ENCODE measurements at places on chromosomes 1 and 21.
A peak's percentile ranks its signal among the peaks of the same experiment; 100 is the strongest.

GRCh38 chr1:226990133-226990716 lies 50.1 kb downstream of the COQ8A start:
- DNase-seq = no peak

- no peak for DNase-seq
These were observed 163.6 kb upstream of the C1orf21 start for GRCh38 chr1:184223216-184223615.

- no peak for DNase-seq
These were observed 4.6 kb upstream of the LHX8 start for GRCh38 chr1:75129660-75129982.

DNA sequence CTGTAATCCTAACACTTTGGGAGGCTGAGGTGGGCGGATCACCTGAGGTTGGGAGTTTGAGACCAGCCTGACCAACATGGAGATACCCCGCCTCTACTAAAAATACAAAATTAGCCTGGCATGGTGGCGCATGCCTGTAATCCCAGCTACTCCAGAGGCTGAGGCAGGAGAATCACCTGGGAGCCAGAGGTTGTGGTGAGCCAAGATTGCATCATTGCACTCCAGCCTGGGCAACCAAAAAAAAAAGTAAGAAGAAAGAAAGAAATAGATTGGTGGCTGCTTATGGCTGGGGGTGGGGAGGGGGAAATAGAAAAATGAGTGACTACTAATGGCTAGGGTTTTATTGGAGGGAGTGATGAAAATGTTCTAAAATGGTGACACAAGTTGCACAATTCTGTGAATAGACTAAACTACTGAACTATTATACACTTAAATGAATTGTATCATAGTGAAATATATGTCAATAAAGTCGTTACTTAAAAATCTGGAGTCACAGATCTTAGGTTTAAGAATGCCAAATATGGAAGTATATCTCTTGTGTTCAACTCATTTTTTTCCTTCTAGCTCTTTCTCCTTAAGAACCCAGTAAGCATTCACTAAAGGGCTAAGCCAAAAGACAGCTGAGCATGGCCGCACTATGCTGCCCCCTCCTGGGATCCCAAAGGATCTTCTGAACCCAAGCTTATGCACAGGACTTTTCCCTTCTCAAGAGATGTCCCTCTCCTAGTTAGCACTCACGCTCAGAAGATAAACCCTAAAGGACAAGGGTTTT lies 3.2 kb upstream of the NPL start:
- DNase-seq = peak; percentile 56

DNA sequence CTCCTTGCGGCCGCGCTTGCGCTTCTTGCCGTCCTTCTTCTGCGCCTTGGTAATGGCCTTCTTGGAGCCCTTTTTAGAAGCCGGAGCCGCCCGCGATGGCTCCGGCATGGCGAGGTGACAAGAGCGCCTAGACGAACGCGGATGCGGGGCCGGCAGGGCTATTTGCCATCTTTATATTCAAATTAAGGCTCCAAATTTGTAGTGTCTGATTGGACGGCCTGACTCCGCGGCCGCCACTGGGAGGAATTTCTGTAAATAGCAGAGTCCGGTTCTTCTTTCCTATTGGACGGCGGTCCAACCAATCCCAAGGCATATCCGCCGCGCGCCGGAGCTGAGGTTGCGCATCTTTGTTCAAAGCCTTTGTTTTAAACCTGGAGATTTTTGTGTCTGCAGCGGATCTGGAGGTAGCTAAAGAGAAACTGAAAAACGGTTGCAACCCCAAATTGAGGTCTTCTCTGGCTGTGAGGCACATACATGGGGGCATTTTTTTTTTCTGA lies 22.6 kb upstream of the RNF187 start:
- peak; percentile 71 for DNase-seq

DNA sequence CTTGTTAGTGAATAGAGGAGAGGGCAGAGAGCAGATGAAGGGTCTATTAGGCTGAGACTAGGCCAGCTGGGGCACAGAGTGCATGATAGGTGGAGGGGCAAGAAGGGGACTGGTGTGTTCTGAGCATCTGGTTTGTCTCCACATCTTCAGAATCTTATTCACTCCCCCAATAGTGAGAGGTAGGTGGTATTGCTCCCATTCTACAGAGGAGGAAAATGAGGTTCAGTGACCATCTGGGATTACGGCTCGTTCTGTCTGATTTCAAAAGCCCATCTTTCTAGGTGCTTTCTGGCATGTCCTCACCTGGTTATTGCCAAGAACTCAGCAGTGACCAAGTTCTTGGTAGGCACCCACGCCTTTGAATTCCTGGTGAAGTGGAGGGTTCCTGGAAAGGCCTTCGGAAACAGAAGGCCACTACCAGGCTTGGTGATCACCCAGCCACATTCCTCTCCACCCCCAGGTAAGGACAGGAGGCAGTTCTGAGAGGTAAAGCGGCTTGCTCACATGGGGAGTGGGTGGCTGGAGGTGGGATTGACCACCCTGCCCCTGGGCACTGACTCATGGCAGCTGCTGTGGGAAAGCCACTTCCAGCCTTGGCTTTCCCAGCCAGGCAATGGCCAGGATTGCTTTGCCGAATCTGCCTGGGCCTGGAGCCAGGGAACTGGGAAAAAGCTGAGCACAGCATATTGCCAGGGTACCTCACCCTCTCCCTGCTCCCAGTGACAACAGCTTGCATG lies 18.8 kb upstream of the CITED4 start:
- no peak for DNase-seq

- no peak for DNase-seq
These were observed 25.6 kb downstream of the ALPL start for GRCh38 chr1:21534674-21535378.

GRCh38 chr1:34851431-34852105 lies 8.0 kb downstream of the SMIM12 start:
- DNase-seq = no peak

DNA sequence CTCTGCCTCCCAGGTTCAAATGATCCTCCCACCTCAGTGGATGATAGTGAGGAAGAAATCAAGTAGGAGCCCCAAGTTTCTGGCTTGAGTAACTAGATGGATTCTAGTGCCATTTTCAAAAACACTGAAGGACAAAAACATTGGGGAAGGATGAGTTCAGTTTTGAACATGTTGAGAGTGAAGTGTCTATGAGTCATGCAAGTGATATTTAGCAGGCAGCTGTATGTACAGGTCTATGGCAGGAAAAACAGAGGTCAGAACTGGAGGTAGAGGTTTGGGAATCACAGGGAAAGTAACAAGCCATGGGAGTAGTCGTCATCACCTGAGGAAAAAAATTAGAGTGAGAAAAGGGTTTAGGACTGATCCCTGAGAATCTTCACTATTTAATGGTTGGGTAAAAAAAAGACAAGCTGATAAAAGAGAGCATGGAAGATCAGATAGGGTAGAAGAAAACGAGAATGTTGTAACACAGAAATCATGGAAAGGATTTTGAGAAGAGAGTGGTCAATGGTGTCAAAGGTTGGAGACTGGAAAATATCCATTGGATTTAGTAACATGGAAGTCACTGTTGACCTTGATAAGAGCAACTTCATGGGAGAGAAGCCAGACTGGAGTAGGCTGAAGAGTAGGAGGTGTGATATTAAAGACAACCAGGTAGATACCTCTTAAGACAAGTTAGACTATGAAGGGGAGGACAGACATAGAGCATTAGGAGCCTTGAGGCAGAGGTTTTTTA lies 53.1 kb downstream of the DIPK1A start:
- DNase-seq = no peak

DNA sequence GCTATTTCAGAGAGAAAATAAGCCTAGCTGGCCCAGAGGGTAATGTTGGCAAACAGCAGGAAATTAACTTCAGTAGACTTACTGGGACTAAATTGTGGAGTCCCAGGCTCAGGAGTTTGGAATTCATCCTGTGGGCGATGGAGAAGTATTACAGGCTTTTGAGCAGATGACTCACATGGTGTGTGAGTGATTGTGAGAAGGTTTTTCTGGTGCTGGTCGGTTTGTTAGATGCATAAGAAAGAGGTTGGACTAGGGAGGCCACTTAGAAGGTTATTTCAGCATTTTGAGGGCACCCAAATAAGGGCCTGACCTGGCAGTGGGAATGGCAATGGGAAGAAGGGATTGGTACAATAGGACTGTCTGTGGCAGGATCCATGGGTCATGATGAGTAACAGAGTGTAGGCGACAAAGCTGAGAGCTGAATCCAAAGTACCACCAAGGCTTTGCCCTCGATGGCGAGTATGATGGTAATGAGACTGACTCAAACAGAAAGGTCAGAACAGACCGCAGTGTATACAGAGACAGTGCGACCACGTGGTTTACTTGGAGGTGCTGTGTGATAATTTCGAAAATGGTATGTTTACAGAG lies 69.2 kb upstream of the KIF26B start:
- no peak for DNase-seq

GRCh38 chr1:27296773-27297291 lies 25.1 kb upstream of the TMEM222 start:
- peak; percentile 79 for DNase-seq

GRCh38 chr1:101652484-101652883 lies 344.2 kb downstream of the OLFM3 start:
- no peak for DNase-seq

DNA sequence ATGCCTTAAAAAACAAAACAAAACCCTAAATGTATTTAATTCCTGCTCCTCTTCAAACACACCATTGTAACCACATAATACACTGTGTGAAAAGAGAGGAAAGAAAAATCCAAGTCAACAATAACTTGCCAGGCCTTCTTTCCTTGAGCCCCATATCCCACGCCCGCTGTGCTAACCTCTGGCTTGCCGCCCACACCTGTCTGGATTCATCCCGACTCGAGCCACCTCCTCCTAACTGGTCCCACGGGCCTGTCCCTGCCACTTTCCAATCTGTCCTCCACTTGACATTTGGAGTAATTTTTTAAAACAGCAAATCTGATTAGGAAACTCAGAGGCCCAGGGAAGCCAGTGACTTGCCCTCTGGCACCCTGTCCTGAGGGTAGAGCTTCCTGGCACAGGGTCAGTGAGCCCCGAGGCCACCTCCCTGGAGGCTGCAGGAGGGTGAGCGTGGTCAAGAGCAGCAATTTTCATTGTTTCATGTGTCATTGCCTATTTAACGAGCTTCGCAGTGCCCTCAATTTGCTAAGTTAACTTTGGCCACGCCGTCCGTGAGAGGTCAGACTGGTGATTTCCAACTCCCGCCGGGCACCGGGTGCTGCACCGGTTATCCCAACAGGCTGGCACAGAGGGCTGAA lies 54.1 kb downstream of the B3GALT5 start:
- DNase-seq = no peak

DNA sequence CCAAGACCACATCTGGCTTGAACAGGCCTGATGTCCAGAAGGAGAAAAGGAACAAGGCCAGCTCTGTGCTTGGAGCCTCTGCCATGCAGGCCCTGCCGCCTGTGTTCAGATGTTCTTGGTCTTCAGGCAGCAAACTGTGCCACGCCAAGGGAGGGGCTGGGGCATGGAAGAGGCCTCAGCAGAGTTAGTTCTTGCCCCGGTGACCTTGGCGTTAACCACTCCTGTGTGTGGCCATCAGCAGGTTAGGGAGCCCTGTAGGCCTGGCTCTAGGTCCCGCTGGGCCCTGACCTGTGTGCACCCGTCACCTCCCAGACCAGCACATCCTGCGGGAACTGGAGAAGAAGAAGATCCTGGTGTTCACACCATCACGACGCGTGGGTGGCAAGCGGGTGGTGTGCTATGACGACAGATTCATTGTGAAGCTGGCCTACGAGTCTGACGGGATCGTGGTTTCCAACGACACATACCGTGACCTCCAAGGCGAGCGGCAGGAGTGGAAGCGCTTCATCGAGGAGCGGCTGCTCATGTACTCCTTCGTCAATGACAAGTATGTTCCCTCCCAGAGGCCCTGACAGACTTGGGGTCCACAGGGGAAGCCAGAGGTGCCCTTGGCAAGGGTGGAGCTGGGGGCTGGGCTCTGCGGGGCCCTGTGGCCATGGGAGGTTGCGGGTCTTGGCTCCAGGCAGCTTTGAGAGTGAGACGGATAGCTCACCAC lies 7.1 kb downstream of the ZC3H12A start:
- DNase-seq = peak; percentile 51

DNA sequence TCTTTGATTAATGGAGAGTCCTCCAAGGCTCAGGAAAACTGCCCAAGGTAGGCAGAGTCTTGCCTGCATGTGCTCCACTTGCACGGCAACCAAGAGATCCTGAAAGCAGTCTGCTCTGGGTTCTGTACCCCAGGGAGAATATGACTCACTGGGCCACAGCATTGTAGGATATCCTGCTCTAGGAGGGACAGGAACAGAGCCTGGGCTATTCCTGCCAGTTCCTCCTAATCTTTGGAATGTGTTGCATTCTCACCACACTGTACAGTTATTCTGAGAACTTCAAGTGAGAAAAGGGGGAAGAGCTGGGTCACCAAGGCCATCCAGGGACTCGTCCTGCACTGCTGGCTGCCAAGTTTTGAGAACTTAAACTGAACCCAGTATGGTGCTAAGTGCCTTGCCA lies 278.5 kb downstream of the MATN1 start:
- DNase-seq = no peak

DNA sequence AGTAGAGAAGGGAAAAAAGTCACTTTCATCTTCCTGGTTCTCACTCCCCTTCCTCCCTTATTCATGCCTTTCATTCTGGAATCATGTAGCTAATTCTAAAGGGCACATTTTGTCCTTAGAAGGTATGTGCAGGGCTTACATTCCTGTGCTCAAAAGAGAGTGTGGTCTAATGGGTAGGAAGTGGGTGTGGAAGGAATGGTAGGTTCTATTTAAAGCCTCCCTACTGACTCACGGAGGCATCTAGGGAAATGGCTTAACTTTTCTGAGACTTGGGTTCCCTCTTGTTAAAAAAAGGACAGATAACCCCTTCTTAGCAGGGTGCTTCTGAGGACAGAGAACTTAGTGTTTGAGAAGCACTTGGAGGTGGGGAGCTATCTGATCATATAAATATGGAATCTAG lies 249.3 kb upstream of the DUSP10 start:
- no peak for DNase-seq

DNA sequence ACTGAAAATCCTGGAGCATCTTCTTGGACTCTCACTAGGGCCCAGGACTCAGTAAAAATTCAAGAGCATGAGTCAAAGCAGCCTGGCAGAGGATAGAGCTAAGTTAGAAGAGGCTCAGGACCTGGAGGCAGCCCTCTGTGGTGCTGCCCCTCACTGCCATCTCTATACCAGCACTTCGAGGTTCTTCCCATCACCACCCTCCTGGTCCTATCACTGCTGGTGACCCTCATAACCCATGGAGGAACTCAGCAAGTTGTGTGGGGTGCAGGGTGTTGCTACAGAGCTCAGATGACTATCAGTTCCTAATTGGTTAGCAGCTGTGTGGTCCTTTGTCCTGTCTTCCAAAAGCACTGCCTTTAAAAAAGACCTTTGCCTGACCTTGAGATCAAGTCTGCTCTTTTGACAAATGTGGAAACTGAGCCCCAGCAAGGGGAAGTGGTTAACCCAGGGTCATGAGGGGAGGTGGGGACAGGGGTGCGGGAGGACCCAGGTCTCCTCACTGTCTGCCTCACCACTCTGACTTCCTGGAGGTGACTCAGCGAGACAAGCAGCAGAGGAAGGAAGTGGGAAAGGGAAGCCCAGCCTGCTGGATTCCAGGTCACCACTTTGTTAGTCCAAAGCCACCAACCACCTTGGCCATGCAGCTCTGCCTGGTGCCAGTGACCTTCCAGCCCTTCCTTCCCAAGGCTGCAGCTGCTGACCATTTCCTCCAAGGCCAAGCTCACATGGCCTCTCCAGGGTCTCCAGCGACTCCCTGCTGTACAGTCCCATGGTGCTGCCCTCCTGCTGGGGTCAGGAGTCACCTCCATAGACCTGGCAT lies 199.4 kb upstream of the EDN2 start:
- DNase-seq = peak; percentile 51

- no peak for DNase-seq
These were observed 5.5 kb downstream of the RHOU start for GRCh38 chr1:228740543-228741317.
